ENCODE measurements at places on chromosomes 3 and 15. TPM values are rescaled to one million over a fixed set of nuclear protein-coding genes. Genes with fewer than 3 reads are reported as not detected.

DNA sequence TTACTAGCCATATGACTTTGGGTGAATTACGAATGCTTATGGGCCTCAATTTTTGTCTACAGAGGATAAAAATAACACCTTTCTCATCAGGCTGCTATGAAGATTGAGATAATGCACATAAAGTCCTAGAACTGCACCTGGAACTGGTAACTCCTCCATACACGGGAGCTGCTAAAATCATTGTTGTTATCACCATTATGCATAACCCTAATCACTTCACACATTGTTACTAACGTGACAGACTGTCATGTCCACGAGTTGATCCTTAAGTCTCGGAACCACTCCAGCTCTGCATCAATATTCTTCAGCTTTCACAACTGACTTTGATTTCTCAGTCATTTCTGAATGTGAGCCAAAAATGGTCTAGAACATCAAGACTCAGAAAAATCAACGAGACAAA is 64.1 kb downstream of the RFTN1 start:
- no peak for DNase-seq

GRCh38 chr15:83955806-83956265 is 279.7 kb upstream of the GOLGA6L4 start:
- DNase-seq = no peak

DNA sequence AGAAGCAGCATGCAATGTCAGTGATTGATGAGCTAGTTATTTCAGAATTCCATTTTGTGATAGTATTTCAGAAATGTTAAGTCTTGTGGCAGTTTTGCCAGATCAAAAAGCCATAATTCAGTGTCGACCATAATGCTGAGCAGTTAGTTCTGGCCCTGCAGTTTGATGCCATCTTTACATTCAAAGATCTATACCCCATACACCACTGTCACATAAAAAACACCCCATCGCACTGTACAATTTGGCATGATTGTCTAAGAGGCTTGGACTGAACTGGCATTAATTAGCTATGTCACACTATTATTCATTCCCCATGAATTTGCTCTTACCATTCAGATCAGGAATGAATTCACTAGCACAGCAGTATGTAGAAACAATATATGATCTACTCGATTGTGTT is 127.7 kb upstream of the EPHA3 start:
- DNase-seq = no peak

- DNase-seq = peak; percentile 100
Observed at GRCh38 chr3:49786357-49787181, at the start of gene IP6K1. IP6K1 (minus strand) TSS chr3:49786542; CDS start chr3:49748040, 38,502 bp downstream.

SEMA6D gene
- total RNA-seq = 16.5 TPM

Measured in Right ventricle myocardium superior (tissue), 1 donor.